ENCODE measurements at places on chromosomes 6 and 20. TPM values are rescaled to one million over a fixed set of nuclear protein-coding genes. Genes with fewer than 3 reads are reported as not detected.

Gene SLC17A5
- total RNA-seq = 33.4 TPM

DNA sequence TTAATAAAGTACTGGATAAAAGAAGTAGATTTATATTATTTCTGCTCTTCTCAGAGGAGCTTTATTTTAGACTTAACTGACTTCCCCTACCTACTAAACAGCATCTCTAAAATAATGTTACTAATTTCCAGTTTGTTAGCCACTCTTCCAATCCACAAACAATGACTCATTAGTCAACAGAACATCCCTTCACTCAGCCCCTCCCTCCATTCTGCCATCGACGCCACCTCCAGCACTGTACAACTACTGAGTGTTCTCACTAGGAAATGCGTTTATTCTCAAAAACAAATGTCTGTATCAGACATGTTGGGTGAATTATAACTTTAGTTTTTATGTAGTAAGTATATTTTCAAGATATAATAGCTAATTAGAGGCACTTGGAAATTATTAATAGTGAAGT is 427.0 kb downstream of the EYS start:
- DNase-seq = no peak

Gene NFKBIL1
- 24.4 TPM for total RNA-seq

DNA sequence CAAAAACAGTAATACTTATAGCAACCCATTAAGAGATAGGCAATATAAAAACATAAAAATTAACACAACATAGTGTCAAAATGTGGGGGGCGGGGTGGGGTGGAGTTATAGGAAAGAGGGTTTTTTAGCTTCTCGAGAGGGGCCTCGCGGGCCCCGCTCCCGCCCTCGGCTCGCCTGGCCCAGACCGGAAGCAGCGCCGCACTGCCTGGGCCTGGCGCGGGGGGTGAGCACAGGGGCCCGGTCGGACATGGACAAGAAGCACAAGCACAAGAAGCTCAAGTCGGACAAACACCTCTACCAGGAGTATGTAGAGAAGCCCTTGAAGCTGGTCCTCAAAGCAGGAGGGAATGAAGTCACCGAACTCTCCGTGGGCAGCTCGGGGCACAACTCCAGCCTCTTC is 53.4 kb downstream of the REV3L start:
- no peak for DNase-seq

Gene DCDC2
- 7.9 TPM for total RNA-seq

- DNase-seq = no peak
Observed at GRCh38 chr20:57162362-57162652, 104.1 kb downstream of the BMP7 start.

DNA sequence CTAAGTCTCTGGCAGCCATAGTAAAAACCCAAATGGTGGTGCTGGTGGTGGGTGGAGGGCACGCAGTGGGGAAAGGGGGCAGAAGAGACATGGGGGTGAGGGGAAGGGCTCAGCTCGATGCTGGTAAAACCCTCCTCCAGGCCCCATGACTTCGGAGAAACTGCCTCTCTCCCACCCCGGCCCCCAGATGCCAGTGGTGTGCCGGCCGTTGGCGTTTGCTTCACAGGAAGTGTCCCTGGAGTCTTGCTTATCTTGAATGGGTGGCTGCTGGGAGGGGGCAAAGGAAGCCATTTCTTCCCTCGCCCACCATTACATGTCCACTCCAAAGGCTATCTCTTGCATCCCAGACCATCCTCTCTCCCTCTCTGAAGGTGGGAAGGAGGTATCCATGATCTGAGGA is 25.4 kb downstream of the VEGFA start:
- no peak for DNase-seq

DNA sequence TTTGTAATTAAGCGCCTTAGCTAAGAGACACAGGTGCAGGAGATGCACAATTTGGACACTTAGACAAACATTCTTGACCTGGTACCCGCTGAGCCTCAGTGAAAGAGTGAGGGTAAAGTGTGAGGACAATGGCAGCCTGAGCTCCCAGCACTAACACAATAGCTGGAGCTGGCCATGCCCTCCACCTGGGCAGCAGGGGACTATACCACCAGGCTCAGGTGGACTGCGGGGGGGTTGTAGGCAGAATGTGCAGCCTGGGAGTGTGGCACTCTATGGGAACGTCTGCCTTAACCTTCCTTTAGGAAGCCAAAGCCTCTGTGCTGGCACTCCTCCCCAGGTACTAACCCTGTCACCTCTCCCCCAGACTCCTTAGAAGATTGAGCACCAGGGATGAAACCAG is 23.6 kb downstream of the PRKN start:
- DNase-seq = no peak

GRCh38 chr6:11121851-11122250 is 10.3 kb upstream of the ERVFRD-1 start:
- DNase-seq = peak; percentile 8

GRCh38 chr6:56891754-56892153 is 63.2 kb upstream of the BEND6 start:
- DNase-seq = no peak

GRCh38 chr6:43457643-43458042 is 2.3 kb upstream of the DLK2 start:
- DNase-seq = no peak

- DNase-seq = no peak
Observed at GRCh38 chr6:30359276-30359675, 14.3 kb downstream of the RPP21 start.

- DNase-seq = no peak
Observed at GRCh38 chr6:109595998-109596397, 95.0 kb downstream of the AK9 start.

Gene LTV1
- 14.0 TPM for total RNA-seq

- DNase-seq = no peak
Observed at GRCh38 chr6:76774781-76775384, 688.4 kb downstream of the HTR1B start.

Gene ADGRF4
- total RNA-seq = not detected
